ENCODE measurements at places on chromosomes 13 and 19.
A peak's percentile ranks its signal among the peaks of the same experiment; 100 is the strongest.

DNA sequence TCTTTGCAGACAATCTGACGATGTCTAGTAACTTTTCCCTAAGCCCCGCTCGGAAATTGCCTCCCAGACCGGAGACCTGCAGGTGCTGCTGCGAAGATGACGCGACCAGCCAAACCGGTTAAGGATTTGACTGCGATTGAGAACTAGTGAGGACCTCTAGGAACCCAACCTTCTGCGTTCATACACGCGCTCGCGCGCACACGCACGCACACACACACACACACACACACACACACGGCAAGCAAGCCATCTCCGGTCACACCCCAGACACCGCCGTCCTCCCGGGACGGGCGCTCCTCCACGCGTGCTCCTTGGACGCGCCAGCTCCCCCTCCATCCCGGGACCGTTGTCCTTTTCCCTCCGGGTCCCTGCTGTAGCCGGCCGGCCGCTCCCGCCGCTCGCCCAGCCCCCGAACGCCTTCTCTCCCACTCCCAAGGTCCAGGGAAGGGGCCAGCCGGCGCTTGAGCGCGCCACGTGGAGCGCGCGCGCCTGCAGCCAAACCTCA, 1.2 kb downstream of the TBC1D4 start:
- no peak for DNase-seq

GRCh38 chr19:815079-815774, 6.5 kb downstream of the PLPPR3 start:
- DNase-seq = no peak

GRCh38 chr13:107968470-107968869, 246.9 kb downstream of the LIG4 start:
- no peak for DNase-seq

- DNase-seq = no peak
Observed at GRCh38 chr19:12723381-12723640, 421 bp downstream of the TNPO2 start.

DNA sequence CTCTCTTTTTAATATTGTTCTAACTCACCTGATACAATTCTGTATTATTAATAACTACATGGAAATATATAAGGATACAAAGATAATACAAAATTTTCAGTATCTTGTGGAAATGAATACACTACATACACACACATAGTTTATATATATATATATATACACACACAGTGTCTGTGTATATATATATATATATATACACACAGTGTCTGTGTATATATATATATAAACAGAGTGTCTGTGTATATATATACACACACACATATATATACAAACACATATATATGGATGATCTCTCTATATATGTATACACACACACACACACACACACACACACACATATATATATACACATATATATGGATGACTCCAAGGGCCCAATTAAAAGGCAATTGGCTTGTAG, 749.1 kb downstream of the DACH1 start:
- no peak for DNase-seq

DNA sequence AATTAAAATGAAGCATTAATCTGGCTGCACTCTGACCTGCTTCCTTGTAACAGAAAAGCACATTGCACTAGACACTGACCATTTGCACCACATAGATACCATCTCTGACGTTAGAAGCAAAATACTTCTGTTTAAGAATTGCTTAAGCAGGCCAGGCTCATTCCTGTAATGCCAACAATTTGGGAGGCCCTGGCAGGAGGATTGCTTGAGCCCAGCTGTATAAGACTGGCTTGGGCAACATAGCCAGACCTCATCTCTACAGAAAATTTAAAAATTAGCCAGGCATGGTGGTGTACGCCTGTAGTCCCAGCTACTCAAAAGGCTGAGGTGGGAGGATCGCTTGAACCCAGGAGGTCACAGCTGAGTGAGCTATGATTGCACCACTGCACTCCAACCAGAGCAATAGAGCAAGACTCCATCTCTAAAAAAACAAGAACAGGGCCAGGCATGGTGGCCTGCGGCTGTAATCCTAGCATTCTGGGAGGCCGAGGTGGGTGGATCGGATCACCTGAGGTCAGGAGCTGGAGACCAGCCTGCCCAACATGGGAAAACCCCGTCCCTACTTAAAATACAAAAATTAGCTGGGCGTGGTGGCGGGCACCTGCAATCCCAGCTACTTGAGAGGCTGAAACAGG, 7.0 kb upstream of the TLE6 start:
- no peak for DNase-seq

DNA sequence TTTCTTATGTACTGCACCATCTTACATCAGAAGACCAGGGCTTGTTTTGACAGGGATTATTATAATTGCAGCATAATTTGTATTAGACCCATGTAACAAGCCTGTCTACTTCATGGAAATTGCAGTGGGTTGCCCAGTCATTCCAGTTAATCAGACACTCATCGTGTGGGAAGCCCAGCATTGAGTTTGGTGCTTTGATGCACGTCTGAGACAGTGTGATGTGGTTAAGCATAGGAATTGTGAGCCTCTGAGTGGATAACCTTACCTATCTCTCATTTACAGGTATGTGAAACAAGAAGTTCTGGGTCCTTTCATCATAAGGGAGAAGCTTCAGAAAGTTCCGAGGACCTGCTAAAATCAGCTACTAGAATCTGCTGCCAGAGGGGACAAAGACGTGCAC, 12.8 kb downstream of the RGCC start:
- peak; percentile 41 for DNase-seq

GRCh38 chr13:110950819-110951570, 36.1 kb upstream of the ANKRD10 start:
- DNase-seq = no peak

DNA sequence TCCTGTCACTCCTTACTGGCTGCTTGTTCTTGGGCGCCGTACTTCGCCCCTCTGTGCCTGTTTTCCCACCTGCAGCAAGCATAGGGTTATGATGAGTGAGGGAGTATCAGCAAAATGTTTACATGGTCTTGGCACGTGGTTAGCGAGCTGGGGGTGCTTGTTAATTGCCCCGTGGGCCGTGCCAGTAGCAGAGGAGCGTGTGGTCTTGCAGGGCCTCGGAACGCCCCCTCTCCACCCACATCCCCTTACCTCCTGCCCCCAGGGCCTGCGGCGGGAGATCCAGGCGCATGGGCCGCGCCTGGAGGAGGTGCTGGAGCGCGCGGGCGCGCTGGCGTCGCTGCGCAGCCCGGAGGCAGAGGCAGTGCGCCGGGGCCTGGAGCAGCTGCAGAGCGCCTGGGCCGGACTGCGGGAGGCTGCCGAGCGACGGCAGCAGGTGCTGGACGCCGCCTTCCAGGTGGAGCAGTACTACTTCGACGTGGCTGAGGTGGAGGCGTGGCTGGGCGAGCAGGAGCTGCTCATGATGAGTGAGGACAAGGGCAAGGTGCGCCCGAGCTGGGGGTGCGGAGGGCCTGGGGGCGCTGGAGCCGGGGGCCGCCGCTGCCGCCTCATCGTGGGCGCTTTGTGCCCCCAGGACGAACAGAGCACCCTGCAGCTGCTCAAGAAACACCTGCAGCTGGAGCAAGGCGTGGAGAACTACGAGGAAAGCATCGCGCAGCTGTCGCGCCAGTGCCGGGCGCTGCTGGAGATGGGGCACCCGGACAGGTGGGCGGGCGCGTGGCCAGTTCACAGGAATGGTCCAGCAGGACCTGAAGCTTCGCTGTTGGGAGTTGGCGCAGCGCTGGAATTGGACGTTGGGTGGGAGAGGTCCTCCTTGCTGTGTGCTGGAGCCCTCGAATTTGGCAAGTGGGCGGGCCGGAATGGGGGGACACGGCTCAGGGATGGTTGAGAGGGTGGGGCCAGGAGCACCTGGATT, 22.5 kb upstream of the SHKBP1 start:
- DNase-seq = no peak

- peak; percentile 40 for DNase-seq
Observed at GRCh38 chr19:41264581-41265394, 616 bp downstream of the HNRNPUL1 start.

DNA sequence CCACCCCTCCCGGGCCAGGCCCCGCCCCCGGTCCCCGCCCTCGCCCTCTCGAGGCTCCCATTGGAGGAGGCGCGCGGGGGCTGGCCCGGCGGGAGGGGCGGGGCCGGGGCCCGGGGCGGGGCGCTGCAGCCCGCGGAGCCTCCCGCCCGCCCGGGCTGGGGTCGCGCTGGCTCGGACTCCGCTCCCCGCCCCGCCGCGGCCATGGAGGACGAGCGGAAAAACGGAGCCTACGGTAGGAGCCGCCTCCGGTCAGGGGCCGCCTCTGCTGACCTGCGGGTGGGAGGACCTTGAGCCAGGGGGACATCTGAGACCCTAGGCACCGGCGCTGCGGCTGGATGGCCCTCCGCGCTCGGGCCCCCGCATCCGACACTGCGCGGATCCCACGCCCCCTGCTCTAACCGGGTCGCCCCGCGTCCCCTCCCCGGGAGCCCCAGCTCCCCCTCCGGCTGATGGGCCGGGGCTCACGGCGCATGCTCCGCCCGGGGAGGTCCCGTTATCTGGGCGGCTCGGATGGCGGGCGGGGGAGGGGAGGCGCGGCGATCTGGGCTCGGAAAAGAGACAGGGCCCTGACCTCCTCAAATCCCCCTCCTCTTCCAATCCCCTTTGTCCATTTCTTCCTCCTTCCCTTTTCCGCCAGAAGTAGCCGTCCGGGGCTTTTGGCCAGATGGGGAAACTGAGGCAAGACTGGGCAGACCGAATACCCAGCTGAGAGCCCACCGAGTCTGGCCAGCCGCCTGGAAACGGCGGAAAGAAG, 15.4 kb upstream of the AP1M2 start:
- peak; percentile 84 for DNase-seq

DNA sequence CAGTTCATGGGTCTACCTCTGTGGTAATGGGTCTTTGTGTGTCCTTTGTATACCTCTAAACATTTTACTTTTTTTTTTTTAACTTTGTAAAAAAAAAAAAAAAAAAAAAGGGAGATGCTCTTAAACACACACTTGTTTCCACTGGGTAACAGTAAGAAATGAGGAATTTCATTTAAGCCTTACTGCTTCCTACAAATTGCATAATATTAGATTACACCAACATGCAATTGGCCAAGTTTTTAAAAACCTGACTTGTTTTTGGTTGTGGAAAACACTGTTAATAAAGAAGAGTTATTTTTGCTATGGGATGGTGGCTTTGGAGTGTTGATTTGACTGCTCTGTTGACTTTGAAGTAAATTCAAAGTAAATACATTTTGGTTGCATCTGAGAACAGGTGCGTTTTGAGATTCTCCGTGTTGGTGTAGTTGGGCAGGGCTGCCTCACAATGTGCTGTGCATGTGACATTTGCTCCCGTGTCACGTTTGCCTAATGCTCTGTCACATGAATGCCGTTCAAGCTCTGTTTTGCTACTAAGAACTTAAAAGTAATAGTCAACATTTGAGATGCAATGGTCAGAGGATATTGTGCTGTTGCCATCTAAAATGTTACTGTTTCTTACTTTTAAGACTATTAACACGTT, 202.4 kb downstream of the LMO7 start:
- DNase-seq = no peak

- no peak for DNase-seq
Observed at GRCh38 chr19:35170359-35171061, 16.0 kb downstream of the FXYD5 start.

DNA sequence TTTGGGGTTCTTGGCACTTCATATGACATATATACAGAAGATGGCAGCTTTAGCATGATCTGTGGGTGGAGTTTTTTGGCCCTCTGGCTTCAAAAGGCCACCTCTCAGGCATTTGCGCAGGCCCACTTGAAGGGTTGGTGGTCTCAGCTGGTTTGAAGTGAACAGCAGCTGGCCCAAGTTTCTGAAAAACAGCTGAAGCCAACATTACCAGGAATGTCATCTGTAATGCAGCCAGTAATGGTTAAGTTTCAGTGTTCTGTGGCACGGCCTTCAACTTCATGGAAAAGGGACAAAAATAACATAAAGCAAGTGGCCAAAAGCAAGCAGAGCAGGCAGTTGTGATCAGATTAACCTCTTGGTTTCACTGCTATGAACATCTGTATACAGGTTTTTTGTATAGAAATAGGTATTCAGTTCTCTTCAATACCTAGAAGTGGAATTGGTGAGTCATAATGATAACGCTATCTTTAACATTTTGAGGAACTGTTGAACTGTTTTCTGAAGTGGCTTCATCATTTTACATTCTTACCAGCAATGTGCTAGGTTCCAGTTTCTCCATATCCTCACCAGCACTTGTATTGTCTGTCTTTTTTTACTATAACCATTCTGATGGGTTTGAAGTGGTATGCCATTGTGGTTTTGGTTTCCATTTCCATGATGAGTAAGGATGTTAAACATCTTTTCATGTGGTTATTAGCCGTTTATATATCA, 245.4 kb downstream of the SHISA2 start:
- no peak for DNase-seq

DNA sequence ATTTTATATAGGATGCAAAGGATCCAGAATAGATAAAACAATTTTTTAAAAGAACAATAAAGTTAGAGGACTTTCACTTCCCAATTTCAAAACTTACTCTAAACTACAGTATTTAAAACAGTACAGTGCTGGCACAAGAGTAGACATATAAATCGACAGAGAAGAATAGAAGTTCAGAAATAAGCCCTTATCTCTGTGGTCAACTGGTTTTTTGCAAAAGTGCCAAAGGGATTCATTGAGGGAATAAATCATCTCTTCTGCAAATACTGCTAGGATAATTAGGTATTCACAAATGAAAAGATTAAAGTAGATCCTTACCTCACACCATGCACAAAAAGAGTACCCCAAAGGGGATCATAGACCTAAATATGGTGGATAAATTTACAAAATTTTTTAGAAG, 431.0 kb upstream of the HTR2A start:
- DNase-seq = no peak

DNA sequence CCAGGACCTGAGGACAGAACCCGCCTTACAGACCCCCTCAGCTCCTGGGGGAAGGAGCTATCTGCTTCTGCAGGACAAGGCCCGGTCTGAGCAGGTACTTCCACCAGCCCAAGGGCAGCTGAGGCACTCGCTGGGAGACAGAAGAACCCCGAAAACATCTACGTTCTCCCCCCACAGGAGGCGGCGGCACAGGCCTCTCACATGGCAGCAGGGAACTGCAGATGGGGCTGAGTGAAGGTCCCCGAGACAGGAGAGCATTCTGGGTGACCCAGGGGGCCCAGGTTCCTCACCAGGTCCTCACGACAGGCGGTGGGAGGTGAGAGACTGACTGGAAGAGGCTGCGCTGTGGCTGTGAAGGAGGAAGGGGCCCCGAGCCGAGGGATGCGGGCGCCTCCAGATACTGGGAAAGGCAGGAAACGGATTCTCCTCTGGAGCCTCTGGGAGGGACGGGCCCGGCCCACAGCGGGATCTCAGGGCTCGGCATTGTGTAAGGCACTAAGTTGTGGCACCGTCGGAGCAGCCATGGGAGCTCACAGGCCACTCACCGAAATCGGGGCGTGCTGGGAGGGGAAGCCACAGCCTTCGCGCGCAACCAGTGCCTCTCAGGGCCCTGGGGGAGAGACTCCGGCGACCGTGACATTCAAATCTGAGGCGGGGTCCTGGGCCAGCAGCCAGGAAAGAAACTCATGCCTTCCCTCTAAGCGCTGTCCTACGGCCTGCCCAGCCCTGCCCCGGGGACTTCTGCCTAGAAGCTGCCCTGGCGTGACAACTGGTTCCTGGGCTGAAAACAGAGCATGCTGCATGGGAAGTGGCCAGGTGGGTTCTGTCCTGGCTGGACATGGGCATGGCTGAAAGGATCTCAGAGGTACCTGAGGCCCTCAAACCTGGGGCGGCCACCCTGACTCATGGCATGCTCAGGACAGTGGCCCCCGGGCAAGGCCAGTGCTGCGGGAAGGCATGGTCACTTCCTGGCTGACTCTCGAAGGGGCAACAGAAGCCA, 14.0 kb downstream of the RPL36 start:
- DNase-seq = no peak

Data from stimulated activated naive CD4-positive, alpha-beta T cell (primary cell).